ENCODE measurements at places on chromosomes 12 and 14.

GRCh38 chr12:60279221-60279620 is 683.4 kb downstream of the SLC16A7 start:
- DNase-seq = no peak

DNA sequence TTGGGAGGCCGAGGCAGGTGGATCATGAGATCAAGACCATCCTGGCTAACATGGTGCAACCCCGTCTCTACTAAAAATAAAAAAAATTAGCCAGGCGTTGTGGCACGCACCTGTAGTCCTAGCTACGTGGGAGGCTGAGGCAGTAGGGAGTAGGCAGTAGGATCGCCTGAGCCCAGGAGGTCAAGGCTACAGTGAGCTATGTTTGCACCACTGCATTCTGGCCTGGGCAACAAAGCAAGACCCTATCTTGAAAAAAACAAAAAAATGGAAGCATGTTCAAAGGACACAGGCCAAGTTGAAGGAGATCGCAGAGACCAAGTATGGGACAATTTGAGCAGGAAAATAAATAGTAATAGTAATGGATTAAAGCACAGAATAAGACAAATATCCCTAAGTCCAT is 14.2 kb downstream of the NCAPD2 start:
- no peak for DNase-seq

GRCh38 chr12:8549381-8549780 is 8.7 kb upstream of the CLEC4E start:
- no peak for DNase-seq

- no peak for DNase-seq
Measured at GRCh38 chr12:125110641-125111360, 45.6 kb downstream of the AACS start.

DNA sequence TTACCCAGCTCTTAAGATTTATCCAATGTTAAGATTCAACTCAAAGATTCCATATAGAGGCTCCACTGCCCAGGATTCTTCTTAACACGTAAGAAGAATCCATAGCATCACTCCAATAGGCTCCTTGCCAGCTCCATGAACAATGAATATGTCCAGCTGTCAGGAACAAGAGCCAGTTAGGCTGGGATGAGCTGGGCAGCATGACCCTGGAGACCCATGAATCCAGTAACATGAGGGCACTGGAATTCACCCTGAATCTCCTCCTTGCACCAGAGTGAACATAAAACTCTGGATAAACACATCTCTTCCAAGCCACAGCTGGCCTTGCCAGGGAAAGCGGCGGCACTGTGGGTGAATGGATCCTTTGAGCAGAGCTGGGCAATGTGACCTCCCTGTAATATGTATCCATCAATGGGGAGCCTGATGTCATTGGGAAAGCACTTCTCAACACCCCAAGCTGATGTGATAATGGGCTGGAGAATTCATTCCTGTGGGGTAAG is 24.4 kb upstream of the TC2N start:
- no peak for DNase-seq

- no peak for DNase-seq
Measured at GRCh38 chr14:97719931-97720330, 922.7 kb downstream of the VRK1 start.

GRCh38 chr12:111413442-111414086 is 7.8 kb downstream of the SH2B3 start:
- DNase-seq = no peak

- no peak for DNase-seq
Measured at GRCh38 chr12:79691511-79692248, 916 bp upstream of the PAWR start.

DNA sequence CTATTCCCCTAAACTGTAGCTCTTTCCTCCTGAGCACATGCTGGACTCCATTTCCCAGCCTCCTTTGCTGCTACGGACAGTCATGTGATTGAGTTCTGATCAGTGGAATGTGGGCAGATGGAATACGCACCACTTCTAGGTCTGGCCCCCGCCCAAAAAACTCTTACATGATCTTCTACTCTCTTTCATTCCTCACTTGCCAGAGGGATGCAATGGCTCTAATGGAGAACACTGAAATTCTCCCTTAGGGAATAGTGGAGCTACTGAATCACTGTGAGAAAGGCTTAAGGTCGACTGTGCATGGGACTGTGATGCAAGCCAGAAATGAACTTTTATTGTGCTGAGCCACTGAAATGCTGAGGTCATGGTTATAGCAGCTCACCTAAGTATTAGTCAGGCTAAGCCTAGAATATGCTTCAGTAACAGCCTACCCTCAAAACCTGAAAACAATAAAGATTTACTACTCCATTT is 13.0 kb upstream of the TMED2 start:
- no peak for DNase-seq

DNA sequence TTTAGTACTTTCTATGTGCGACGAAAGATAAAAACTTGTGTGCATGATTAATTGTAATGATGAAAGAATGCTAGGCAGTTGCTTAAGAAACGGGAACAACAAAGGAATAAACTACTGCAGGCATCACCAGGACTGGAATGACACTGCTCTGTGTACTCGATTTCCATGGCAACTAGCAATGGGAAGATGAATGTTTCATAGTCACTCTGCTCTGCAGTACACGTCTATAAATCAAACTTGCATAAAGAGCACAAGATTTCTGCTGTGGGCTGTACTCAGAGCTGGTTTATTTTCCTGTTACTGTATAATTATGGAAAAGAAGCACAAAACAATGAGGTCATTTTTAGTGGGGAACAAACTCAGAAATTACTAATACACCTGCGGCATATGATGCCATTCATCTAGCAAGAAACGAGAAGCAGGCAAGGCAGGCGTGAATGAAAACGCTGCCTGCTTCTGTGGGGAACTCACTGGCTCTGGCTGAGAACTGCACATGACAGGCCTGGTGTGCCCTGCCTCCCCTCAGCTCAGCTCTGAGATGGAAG is 41.8 kb downstream of the EFCAB11 start:
- DNase-seq = no peak

GRCh38 chr12:104590022-104590421 is 133.3 kb downstream of the CHST11 start:
- DNase-seq = no peak

GRCh38 chr12:65863972-65864371 is 39.7 kb downstream of the HMGA2 start:
- DNase-seq = no peak

- DNase-seq = peak; percentile 80
Measured at GRCh38 chr12:57744194-57744776, 554 bp upstream of the TSPAN31 start.

DNA sequence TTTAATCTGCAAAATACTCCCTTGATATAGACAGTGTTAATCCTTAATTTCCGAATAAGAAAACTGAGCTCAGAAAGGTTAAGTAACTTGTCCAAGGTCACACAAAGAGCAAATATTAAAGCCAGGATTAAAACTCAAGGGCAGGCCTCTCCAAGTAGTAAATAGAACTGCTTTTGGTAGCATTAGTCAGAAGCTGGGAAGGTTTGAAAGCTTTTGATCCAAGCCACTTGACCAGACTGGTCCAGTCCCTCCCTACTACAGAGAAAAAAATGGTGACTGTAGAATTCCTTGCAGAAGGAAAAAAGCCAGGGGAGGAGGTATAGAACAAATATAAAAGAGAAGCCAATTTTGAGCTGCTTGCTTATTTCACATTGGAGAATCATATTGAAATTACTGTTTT is 111.5 kb downstream of the NT5DC3 start:
- no peak for DNase-seq

- DNase-seq = no peak
Measured at GRCh38 chr12:101021911-101022388, 188.1 kb downstream of the SLC5A8 start.

GRCh38 chr14:24630087-24630871 is 3.7 kb downstream of the GZMB start:
- no peak for DNase-seq

DNA sequence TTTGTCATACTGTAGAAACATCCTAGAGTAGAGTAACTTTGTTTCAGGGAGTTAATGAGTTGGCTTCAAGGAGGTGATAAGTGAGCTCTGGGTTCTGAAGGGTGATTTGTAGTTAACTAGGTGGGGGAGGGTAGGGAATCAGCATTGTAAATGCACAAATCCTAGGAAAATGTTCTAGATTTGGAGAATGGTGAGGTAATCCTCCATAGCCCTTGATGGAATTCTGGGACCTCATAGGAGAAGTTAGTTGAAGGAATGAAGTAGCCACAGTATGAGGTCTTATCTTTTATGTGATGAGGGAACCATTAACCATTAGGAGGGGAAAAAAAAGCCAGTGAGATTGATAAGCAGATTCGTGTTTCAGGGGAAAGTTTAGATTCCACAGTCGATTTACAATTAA is 8.0 kb downstream of the CNOT2 start:
- DNase-seq = peak; percentile 41

DNA sequence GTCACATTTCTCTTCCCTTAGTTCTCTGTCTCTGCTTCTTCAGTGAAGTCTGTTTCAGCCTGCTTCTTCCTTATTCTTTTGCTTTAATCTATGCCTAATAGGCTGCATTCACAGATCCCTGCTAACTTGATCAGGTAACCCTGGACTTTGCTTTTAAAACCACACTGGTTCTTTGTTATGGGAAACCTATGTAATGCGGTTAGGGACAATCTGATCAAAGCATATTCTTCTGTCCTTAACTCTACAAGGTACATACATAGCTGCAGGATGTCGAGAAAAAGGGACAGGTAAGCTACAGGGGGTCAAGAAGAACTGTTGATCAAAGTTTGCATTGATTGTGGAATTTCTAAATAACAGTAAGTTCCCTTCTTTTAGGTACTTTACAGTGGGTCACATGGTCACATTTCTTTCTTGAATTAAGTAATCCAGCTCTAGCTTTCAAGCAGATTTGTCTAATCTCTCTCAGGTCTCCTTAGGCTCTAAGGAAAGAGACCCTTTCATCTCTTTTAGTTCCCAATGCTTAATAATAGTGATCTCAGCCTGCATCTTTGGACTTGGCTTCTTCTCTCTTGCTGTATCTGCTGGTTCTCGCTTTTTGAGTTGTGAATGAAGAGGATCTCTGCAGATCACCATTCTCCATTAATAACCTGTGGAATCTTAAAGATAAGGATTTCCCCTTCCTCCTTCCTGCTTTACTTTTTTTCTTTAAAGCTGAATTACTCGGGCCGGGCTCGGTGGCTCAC is 3.8 kb downstream of the COPZ1 start:
- no peak for DNase-seq

- no peak for DNase-seq
Measured at GRCh38 chr12:55845785-55846496, 3.2 kb upstream of the MMP19 start.

DNA sequence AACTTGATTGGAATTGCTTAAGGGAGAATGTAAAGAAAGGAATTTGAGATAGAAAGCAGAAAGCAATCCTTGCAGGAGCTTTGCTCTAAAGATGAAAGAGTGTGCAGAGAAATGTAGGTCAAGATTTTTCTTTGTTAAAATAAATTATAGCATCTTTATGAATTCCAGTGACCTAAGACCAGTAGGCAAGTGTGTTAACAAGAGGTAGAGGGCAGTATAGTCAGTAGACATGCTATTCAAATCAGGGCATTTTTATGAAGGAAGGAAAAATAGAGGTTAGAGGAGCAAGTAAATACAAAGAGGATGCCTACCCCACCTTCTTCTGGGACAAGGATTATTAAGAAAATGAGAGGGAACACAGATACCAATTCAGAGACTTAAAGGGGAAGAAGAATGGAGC is 148.5 kb downstream of the PLCZ1 start:
- DNase-seq = no peak

DNA sequence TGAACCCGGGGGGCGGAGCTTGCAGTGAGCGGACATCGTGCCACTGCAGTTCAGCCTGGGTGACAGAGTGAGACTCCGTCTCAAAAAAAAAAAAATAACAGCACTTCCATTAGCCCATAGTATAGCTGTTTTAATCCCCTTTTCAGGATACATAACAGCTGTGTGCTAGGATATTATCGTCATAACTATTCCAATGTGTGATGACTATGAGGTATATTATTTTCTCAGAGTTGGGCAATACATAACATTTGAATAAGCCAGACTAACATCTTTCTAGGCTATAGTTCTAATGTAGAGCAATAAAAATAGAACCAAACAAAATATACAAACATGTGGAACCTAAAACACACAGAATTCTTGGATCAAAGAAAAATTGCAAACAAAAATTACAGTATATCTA is 57.1 kb downstream of the MARK3 start:
- DNase-seq = no peak

GRCh38 chr12:14379508-14379907 is 14.0 kb downstream of the ATF7IP start:
- no peak for DNase-seq

DNA sequence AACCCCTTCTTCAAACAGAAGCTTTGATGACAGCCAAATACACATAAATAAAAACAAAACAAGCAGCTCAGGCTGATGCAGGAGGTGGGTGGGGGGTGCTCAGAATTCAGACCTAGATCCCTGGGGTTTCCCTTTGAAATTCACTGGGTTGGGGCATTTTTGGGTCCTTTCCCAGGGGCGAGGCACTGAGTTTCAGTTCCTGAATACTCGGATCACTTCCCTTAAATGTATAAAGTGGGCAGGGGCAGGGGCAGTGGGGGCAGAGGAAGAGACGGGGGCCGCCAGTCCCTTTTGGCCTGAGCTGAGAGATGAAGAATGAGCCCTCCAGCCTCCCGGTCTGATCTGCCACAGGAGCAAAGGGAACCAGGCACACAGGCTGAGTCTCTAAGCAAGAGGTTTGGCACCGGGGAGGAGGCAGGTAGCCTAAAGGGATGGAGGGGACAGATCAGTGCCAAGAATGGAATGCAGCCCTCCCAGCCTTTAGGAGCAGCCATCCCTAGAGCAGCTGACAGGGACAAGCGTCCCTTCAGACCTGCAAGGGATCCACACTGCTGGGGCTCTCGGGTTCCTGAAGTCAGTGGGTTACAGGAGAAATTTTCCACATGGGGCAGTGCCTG is 20.3 kb downstream of the KDM2B start:
- peak; percentile 66 for DNase-seq

DNA sequence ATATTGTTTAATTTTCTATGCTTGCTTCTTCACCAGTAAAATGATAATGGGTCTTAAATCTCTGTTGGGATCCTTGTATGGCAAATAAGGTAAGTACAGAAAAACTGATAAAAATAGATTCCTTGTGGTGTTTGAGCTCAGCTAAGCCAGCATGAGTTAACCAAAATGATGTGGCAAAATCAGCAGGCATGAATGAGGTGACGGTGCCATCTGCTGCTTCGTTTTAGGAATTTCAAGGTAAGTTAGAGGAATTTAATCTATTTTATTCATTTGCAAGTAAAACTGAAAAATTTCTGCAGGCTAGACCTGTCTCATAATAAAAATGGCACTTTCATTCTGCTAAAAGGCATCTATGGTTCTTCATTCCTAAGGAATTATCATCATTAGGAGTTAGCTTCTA is 10.0 kb upstream of the CLEC7A start:
- peak; percentile 69 for DNase-seq
